ENCODE measurements at places on chromosomes 13 and 19.
A peak's percentile ranks its signal among the peaks of the same experiment; 100 is the strongest.

GRCh38 chr13:26941345-26942174, 181.0 kb upstream of the GPR12 start:
- DNase-seq = peak; percentile 76

- no peak for DNase-seq
These were observed 1289.2 kb upstream of the PCDH20 start for GRCh38 chr13:62704875-62705274.

GRCh38 chr13:91056746-91057145, 290.7 kb upstream of the MIR17HG start:
- no peak for DNase-seq

- no peak for DNase-seq
These were observed 3.8 kb upstream of the ZNF555 start for GRCh38 chr19:2837430-2837829.

DNA sequence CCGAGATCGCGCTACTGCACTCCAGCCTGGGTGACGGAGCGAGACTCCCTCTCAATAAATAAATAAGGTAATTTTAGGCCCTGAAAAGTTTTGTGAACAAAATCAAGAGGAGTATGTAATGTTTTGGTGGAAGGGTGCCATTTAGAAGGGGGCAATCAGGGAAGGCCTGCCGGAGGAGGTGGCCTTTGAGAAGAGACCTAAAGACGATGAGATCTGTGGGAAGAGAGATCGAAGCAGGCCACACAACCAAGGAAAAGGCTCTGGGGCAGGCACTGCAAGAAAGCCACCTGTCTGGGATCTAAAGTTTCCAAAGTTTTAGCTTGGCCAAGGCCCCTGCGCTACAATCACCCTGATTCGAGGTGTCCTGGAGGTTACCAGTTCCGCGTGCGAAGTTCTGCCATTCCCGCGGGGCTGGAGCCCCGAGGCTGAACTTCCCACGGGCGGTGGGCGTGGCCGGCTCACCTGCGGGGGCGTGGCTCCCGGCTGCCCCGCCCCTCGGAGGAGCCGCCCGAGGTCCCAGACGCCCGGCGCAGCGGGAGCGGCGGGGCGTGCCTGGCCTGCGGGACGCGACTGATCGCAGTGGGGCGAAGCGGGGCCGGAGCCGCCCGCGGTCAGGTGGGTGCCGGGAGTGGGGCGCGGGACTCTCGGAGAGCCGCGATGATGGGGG, at the start of gene KLC3:
KLC3 (plus strand) TSS at position 519 of the 667 bp plus-strand sequence. CDS start 4,792 bp downstream, outside the sequence.
- DNase-seq = no peak

DNA sequence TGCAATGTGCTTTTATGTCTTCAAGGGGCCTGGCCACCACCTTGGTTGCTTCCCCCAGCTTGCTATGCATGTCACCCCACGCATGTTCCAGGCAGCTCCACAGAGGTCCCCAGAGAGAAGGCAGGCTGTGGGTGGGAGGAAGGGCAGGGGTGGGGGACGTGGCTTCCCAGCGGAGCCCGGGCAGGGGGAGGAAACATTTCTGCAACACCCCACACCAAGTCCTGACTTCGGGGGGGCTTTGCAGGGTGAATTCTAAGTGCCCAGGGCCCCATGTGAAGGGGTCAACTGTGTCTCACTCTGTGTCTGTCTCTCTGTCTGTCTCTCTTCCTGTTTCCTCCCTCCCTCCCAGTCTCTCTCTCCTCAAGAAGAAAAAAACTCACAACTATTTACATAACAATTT, 39.6 kb downstream of the LTBP4 start:
- DNase-seq = no peak

DNA sequence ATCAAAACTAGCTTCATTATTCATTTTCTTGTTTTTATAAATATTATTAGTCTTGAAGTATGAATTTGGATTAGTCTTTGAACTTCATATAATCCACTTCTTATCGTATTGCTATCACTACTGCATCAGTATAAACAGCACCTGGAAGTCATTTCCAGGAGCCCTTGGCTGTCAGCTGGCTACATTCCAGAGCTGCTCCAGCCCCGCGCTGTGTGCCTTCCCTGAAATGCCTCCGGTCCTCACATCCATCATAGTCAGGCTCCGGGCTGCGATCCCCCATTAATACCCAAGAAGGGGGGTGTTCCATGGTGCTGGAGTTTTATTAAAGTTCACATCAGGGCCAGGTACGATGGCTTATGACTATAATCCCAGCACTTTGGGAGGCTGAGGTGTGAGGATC, 124.3 kb upstream of the GJB6 start:
- DNase-seq = no peak

- DNase-seq = no peak
These were observed 3.2 kb downstream of the PTBP1 start for GRCh38 chr19:800360-801029.

GRCh38 chr13:111539791-111540446, 219.5 kb downstream of the TEX29 start:
- DNase-seq = no peak

DNA sequence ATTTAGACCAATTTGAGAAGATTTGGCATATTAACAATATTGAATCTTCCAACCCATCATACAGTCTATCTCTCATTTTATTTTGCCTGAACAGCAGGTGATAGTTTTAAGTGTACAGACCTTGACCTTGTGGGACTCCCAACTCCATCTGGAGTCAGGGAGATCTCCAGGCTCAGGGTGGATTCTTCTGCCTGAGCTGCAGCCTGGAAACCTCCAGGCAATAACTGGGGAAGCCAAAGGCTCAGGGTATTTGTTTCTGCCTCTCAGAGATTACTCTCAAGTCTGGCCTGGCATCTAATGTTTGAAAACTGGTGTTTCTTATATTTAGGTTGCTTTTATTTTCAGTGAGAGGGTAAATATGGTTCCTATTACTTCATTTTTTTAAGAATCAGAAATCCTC, 102.1 kb upstream of the C1QTNF9B start:
- DNase-seq = no peak

- DNase-seq = no peak
These were observed 14.5 kb upstream of the NFIC start for GRCh38 chr19:3351702-3352447.

DNA sequence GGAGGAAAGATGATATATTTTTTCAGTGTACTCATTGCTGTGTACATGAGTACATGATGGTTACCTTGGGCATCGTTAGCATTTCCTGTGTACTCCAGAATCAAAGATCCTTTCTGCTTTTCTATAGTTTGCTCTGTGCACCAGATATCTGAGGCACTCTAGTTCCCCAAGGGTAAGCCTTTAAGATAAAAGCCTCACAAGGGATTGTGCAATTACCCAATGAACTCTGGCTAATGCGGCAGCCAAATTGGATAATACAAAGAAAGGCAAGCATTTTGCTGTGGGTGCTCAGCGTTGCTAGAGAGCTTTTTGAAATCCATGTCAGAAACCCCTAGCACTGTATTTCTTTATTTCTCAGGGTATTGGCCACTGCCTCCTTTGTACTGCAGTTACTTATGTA, 2.9 kb downstream of the CYSLTR2 start:
- DNase-seq = no peak

DNA sequence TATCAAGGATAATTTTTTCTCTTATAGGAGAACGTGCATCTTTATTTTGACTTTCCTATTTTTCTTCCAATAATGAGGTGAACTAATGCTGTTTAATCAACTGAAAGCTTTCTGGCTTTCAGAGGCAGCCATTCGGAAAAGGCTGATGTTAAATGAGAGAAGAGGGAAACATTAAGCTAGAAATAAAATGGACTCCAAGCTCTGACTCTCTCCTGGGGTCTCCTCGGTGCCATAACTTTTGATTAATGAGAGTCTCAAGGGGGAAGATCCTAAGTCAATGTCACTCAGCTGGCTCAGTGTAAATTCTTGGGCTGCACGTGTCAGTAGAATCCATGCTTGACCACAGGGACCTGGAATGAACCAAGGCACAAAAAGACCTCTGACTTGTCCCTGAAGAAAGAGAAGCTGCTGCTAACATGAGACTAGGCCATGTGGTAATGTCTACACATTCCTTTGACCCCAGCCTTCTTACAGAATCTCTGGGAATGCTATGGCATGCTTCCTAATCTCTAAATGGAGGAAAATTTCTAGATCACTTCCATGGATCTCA, 152.2 kb upstream of the RFC3 start:
- no peak for DNase-seq

- DNase-seq = no peak
These were observed 26.4 kb upstream of the F7 start for GRCh38 chr13:113078902-113079780.

DNA sequence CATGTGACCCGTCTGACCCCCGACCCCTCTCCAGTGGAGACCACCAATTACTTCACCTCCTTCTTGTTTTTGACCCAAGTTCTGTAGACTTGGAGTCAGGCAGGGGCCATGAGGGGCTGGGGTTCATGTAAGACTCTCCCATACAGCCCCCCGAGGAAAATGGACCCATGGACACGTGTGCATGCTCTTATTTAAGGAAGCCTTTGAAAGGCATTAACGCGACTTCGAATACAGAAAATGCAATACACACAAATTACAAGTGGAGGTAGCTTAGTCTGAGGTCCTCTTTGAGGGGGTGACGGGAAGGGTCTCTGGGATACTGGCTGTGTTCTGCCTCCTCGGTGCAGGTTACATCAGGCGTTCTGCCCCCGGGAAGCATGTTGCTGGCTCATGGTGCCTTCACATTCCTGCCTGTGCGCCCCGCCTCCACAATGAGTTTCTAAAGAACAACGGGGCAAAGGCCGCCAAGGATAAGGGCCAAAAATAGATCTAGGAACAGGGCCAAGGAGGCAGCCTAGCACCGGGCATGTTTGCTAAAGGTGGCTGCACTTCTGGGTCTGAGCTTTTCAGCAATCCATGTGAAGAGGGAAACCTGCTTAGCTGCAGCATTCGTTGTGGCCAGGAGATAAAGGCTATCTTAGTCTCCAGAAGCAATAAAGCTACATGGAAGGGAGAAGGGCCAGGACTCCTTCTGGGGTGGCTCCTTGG, 54.5 kb downstream of the RAB20 start:
- DNase-seq = no peak

- DNase-seq = no peak
These were observed 15.4 kb downstream of the UBXN6 start for GRCh38 chr19:4441994-4442818.

DNA sequence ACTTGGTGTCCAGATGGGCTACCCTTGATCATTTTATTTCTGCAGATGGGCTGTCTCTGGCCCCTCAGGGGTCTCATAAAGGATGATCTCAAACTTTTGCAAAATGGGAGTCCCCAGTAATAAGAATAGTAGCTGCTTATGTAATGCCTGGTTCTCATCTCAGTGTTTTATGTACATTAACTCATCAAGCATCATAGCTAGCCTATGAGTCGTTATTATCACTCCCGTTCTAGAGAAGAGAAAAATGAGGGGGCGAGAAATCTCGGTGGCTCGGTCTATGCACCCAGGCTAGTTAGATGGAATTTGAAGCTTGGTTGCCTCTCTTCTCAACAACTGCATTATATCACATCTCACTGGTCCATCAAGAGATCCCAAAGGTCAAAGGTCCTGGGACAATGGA, 3.4 kb downstream of the CACNG6 start:
- DNase-seq = no peak

DNA sequence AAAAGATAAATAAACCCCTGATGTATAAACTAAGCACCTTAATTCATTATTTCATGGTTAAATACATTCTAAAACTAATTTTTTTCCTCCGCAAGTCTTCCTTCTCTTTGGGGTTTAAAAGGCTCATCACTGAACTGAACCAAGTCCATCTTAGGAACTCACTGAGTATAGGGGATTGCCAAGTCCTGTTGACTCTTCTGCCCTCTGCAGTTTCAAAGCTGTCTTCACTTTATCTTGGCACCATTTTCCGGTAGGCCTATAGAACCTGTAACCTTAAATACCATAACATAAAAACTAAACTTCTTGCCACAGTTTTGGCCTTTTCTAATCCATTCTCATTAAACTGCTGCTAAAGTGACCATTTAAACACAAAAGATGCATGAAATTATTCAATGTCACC, 66.5 kb upstream of the USPL1 start:
- peak; percentile 32 for DNase-seq

- no peak for DNase-seq
These were observed 1.4 kb upstream of the USF2 start for GRCh38 chr19:35267353-35267817.

DNA sequence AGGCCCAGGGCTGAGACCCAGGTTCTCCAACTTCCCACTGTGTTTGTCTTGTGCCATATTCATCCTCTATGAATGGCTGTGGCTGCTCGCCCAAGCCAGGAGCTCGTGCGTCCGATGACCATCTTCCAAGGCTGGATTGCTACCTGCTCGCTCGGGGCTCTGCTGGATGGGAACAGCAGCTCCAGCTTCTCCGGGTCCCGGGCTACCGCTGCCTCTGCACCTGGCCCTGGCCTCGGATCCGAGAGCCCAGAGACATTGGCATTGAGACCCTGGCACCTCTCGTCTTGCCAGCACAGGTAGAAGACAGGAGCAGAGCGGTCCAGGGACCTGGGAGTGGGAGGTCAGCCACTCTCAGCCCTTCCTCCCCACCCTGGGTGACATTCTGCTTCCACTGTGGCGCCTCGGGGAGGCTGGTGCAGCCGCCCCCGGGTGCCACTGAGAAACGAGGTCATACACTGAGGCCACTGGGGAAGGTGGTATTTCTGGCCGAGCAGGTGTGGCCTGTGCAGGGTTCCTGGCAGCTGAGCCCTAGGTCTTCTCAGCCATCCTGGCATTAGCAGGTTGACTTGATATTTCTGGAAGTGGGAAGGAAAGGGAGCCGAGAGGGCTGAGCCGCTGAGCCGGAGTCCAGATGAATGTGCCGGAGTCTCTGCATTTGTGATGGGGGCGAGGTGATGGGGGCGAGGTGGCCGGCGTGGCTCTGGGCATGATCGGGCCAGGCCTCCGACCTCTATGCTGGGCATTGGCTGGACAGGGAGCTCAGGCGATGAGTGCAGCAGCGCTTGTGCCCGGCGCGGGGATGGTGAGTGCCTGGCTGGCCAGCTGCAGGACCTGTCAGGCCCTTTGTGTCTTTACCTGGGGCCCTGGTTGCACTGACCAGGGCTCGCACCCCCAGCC, 18.6 kb downstream of the NDUFB7 start:
- no peak for DNase-seq

- no peak for DNase-seq
These were observed 1.8 kb upstream of the FBN3 start for GRCh38 chr19:8150998-8151766.

GRCh38 chr13:113849546-113849945, 14.3 kb downstream of the GAS6 start:
- no peak for DNase-seq

DNA sequence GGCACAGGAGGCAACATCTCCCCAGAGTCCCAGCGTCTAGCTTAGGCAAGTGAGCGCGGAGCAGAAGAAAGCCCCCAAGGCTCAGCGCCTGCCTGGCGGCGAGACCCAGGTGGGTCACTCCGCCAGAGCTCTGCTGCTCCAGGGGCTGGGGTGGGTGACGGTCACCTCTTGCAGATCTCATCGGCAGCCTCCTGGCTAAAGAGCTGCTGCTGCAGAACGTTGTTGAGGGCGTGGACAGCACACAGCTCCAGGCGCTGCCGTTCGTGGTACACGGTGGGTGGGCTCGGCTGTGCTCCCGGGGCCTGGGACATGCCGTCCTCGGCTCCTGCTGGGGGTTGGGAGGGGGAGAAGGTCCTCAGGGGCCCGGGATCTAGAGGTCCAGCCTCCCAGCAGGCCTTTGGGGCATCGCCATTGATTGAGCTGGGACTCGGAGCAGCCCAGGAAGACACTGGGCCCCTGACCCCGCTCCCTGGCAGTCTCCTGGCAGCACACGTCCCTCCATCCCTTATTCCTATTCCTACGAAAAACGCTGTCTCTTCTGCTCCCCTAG, 795 bp downstream of the JOSD2 start:
- DNase-seq = no peak

- DNase-seq = no peak
These were observed 11.1 kb downstream of the NCLN start for GRCh38 chr19:3196933-3197205.

All from HT1080 (cell line).